ENCODE measurements at places on chromosomes 11 and 22.

- DNase-seq: no peak
These were observed 21.2 kb downstream of the PLAAT3 start for GRCh38 chr11:63592975-63593395.

- DNase-seq: no peak
These were observed 92.5 kb downstream of the SIK3 start for GRCh38 chr11:117005758-117006157.

DNA sequence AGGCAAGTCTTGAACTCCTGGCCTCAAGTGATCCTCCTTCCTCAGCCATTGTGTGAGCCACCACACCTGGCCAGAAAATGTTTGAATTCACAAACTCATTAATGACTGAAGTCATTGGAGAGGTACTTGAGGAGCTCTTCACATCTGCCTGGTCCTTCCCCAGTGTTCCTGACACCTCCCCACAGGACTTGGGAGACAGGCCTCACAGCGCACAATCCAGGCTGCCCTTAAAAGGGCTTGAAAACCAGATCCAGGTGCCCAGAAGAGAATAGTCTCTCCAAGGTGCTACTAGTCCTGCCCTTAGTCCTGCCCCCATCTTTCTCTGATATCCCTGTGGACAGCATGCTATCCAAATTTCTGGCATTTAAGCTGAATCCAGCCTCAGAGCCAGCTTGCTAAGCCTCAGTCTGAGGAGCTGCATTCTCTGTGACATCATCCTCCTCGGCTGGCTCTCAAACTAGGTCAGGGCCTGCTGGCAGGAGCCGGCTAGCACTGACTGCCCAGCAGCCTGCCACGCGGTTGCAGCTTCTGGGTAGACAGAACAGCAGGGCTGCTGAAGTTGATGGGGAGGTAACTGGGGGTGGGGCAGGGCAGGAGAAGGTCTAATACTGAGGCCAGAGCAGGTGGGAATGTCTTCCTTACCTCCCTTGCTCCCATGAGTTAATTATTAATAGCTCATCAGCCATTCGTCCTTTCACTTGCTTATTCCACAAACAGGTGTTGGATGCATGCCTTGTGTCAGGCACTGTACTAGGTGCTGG lies 35.3 kb upstream of the NECTIN1 start:
- DNase-seq: no peak

GRCh38 chr11:128929468-128929867 lies 13.2 kb downstream of the TP53AIP1 start:
- no peak for DNase-seq
